ENCODE measurements at places on chromosomes 6 and 20.

DNA sequence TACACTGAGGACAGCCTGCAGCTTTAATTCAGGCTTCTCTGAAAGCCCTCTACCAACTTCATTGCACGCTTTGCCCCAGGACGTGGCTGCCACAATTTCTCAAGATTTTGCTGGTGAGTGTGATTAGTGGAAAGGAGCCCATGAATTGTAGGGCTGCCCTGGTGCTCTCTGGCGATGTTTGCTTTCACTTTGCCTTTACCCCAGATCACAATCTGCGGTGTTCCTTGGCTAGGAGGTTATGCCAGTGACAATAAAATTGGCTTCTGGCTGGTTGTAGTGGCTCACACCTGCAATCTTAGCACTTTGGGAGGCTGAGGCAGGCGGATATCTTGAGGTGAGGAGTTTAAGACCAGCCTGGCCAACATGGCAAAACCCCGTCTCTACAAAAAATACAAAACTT is 139.3 kb downstream of the FOXC1 start:
- DNase-seq = no peak

- DNase-seq = no peak
These were observed 521.6 kb downstream of the CD83 start for GRCh38 chr6:14638906-14639761.

DNA sequence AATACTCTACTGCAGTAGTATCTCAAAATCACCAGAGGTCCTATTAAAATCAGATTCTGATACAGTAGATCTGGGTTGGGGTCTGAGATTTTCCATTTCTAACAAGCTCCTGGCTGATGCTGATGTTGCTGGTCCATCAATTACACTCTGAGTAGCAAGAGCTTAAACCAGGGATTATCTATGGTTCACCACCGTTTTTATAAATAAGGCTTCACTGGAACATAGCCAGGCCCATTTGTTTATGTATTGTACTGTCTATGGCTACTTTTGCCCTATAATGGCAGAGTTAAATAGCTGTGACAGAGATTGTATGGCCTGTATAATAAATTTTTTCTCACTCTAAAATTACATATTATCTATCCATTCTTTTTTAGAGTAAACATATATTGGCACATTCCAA is 53.0 kb downstream of the NUDT3 start:
- DNase-seq = no peak

GRCh38 chr6:96099069-96099468 is 83.3 kb downstream of the FUT9 start:
- no peak for DNase-seq

DNA sequence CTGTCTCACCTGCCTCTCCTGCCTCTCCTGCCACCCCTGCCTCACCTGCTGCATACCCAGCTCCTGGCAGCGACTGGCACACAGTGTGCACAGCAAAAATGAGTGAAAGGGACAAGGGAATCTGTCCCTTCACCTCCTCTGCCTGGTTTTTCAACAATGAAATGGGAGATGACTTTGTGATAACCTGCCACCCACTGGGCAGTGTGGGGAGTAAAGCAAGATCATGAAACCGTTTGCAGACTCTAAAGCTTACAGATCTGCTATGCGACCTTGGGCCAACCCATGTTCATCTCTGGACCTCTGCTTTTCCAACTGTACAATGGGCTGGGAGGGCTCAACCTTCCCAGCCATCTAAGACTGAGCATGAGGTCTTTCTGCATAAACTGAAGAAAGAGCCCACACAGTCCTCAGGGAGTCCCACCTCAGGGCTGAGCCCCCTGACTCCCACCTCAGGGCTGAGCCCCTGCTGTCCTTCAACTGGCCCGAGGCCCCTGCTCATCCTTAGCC is 81.1 kb downstream of the RIPOR3 start:
- DNase-seq = no peak

DNA sequence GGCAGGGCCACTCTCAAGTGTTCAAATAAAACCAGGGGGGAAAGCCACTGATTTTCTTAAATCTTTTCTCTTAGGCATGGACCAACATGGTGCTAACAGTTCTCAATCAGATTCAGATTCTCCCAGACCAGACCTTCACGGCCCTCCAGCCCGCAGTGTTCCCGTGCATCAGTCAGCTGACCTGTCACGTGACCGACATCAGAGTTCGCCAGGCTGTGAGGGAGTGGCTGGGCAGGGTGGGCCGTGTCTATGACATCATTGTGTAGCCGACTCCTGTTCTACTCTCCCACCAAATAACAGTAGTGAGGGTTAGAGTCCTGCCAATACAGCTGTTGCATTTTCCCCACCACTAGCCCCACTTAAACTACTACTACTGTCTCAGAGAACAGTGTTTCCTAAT is 41.5 kb upstream of the SMIM28 start:
- DNase-seq = no peak

DNA sequence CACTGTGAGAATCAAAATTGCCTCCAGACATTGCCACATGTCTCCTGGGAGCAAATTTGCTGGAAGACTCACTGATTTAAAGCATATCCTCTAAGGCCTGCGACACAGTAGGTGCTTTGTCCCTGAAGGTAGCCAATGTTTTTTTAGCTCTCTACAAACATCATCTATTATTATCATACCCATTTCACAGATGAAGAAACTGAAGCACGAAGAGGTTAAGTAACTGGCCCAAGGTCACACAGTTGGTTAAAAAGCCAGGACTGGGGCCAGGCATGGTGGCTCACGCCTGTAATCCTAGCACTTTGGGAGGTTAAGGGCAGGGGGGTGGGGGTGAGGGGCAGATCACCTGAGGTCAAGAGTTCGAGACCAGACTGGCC is 12.4 kb downstream of the SLC13A3 start:
- no peak for DNase-seq

DNA sequence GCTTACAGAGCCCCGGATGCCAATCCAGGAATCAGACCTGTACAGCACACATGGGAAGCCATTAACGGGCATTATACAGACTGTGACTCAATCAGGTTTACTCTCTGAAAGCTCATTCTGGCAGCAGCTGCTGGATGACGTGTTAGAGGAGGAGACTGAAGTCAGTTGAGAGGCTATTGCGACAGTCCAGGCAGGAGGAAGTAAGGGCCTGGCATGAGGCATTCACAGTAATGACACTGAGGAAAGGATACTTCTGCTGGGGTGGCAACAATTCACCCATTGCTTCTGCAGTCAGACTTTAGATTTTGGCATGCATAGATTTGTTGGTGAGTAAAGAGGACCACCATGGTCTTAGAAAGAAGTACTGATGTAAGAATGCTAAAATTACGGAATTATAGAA is 151.0 kb upstream of the HEY2 start:
- peak; percentile 23 for DNase-seq

DNA sequence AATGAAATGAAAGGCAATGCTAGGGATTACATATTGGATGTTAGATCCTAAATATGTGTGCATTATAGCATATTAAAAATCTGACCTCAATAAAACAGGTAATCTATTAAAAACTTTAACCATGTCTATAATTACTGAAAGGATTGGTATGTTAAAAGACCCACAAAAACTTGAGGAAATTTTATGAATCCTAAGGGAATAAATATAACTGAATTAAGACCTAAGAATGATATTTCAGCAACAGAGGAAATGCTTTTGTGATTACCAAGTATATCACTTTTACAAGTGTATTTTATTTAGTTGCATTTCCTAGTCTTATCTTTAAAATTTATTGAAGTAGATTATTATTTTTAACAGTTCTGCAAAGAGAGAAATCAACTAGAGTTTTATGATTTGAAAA is 571.5 kb downstream of the HDGFL1 start:
- peak; percentile 60 for DNase-seq

DNA sequence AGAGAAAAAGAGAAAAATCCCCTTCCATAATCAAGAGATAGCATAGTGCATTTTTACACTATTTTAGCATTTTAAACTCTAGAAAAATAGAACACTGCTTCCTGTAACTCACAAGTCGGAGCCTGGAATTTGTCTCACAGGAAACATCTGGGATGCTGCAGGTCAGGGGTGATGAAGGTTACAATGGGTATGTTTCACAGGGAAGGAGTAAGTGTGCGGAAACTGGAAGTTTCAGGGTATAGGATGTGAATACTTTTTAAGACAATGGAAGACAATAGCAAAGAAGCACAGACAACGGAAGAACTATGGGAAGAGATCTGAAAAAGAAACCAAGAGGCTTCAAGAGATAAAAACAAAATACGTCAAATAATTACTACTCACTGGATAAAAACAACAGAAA is 361.0 kb upstream of the MARCKS start:
- DNase-seq = no peak

GRCh38 chr6:128784266-128784665 is 98.7 kb upstream of the LAMA2 start:
- DNase-seq = no peak

DNA sequence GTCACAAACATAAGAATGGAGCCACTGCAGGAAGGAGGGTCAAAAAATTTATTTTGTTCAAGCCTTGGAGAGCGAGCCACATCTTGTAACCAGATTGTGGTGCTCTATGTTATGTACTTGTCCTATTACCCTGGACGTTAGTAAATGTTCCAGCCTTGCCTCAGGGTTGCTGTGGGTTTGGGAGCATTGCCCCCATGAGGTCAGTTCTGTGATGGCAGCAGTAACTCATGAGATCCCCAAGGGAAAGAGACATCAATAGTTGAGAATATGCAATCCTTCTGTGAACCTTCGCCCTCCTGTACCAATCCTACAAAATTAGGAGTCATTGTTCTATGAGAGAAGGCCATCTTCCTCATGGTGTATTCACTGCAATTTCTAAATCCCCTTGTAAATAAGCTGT is 16.4 kb upstream of the CFAP206 start:
- no peak for DNase-seq

DNA sequence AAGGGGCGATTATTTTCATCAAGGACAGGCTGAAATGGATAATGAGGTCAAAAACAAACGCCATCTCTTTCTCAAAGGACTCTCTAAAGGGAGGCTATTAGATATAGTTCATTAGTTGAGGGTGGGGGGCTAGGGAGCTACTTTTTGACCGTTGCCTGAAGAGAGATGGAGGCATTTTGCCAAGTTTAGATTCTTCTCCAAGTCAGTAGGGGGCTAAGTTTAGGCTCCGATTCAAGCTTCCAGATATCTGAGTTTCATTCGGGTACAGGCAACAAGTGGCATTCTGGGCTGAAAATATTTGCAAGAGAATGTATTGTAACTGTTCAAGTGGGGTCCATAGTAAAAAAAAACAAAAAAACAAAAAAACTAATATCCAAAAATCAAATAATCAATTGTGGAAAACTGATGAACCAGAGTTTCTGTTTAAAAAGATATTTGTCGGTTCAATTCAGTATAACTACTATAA is 43.4 kb upstream of the PIM1 start:
- no peak for DNase-seq

DNA sequence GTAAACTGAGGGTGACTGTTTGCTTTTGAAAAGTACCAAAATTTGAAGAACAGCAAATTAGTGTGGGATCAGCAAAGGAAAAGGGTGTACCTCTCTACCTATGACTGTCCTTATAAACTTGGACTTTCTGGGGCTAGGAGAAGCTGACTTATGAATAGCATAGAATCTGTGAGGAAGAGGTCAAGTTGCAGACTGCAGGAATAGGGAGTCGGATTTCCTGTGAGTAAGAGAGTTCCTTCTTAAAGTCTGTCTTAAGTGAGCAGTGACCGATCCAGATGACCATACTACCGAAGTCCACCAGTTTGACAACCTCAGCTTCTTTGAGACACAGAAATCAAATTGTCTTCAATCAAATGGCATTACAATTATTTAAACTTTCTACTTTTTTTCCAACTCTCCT is 708.7 kb downstream of the UTRN start:
- no peak for DNase-seq

- DNase-seq = no peak
These were observed 104.9 kb upstream of the IYD start for GRCh38 chr6:150263765-150264404.

DNA sequence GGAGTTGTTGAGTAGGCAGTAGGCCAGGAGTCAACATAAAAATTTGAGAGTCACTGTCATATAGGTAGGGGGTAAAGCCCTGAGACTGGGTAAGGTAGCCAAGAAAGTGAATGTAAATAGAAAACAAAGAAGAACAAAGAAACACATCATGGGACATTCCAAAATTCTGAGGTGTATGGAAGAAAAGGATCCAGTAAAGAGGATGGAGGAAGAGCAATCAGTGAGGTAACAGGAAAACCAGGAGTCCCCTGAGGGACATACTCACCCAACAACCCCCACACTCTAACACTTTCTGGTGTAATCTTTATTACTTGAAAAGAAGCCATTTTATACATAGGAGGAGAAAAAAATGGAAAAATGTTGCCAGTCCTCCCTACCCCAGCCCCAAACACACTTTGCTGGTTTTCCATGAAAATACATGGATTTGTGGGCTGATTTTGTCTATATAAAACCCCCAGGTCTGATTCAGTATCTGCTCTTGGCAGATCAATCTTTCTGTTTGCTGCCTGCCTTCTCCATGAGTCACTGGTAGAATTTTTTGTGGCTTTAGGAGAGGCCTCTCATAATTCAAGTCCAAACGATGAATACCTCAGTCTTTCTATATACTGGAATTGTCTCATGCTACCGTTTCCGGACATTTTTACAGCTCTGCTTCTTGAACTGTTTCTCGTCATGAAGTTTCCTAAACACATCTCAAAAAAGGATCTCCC is 271.4 kb upstream of the MAN1A1 start:
- peak; percentile 80 for DNase-seq

DNA sequence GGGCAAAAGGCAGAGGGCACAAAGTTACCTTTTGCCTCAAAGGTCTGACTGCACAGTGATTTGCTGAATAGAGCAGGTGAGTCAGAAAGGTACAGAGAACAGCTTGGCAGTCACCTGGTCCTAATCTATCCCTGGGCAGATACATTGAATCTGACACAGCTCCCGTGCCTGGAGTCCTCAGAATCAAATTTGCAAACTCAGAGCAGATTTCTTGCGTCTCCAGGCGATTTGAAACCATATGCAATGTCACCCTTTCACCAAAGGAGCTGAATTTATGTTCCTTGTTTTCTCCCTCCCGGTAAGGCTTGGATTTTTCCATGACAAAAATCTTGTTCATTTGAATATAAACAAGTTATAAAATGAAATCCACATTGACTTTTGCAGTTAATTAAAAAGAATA is 81.6 kb upstream of the SNAP25 start:
- no peak for DNase-seq

GRCh38 chr6:37256692-37257319 is 766 bp upstream of the TBC1D22B start:
- DNase-seq = no peak

- DNase-seq = no peak
These were observed 377.1 kb downstream of the CENPW start for GRCh38 chr6:126716826-126717509.

Measured in AG09309 (cell line).